Effector memory CD4-positive, alpha-beta T cell (primary cell): ENCODE measurements at places on chromosomes 5 and 9.

DNA sequence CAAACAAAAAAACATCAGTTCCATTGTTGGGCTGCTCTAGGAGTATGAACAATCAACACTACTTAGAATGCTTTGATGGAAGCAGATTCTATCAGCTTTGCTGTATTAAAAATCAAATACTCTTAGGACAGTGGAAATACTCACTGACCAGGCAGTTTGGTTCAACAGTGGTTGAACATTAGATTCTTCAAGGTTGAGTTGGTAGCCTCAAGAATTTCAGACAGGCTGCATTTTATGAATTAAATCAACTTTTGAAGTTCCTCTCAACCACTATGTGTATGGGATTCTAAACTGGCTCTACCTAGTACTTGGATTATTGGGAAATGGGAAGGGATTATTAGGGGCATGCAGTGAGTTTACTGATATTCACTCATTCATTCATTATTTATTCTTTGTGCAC lies 35.0 kb downstream of the ACTBL2 start:
- DNase-seq = no peak

- no peak for DNase-seq
Measured at GRCh38 chr5:90570034-90570433, 11.4 kb downstream of the ADGRV1 start.

DNA sequence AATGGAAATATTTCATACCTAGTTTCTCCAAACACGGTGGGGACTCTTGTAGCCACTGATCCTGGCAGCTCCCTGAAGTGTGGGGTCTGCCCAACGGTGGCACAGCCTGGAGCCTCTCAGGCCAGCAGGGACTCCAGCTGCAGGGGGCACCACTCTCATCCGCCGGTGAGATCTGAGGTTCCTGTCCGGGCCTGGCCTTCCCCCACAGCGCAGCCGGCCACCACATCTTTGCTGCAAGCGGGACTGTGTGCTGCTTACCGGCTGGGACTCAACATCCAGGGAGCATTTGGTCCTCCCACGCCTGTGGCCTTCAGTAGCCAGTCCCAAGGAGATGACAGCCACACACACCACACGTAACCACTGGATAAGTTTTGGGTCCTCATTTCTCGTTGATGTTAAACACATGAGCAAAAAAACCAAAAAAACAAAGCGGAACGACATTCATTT lies 7.7 kb upstream of the NKX2-5 start:
- no peak for DNase-seq

DNA sequence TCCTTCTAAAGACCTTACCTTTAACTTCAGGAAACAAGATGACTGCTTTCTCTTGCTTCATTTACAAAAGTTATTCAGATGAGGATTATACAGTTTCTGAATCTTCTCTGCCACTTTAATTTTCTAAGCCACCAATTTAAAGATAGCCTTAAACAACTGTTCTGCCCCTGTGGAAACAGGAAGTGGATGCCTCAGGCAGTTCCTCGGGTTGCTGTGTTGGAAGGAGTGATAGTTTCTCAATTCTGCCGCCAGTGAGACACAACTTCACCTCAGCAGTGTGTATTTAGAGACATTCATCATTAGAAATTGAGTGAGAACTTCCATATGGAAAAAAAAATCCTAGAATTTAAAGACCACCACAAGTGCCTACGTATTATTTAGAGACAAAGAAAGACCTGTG lies 475.1 kb upstream of the WWC1 start:
- DNase-seq = no peak

DNA sequence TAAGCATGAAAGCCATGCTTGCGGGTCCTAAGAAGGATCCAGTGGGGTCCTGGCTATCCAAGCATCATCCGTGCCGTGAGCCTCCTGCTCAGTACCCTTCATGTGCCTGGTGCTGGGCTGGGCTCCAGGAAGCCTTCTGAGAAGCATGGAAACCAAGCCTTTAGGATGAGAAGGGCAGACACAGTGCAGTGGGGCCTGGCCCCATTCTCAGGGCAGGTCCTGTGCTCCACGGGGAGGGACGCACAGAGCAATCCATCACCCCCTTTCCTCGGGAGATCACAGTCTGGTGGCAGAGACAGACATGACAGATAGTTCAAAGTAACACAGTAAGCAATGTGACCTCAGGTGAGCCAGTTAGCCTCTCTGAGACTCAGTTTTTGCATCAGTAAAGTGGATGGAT lies 76.9 kb downstream of the RGS3 start:
- no peak for DNase-seq

- no peak for DNase-seq
Measured at GRCh38 chr9:6551136-6551535, 94.4 kb downstream of the GLDC start.

- no peak for DNase-seq
Measured at GRCh38 chr9:38443181-38443580, 18.9 kb upstream of the IGFBPL1 start.

- no peak for DNase-seq
Measured at GRCh38 chr9:20271096-20271495, 351.2 kb downstream of the MLLT3 start.

GRCh38 chr9:83061036-83061435 lies 1.9 kb downstream of the RASEF start:
- no peak for DNase-seq

GRCh38 chr5:139763280-139763929 lies 32.2 kb upstream of the PSD2 start:
- no peak for DNase-seq

- no peak for DNase-seq
Measured at GRCh38 chr5:174490728-174491127, 233.7 kb upstream of the MSX2 start.

DNA sequence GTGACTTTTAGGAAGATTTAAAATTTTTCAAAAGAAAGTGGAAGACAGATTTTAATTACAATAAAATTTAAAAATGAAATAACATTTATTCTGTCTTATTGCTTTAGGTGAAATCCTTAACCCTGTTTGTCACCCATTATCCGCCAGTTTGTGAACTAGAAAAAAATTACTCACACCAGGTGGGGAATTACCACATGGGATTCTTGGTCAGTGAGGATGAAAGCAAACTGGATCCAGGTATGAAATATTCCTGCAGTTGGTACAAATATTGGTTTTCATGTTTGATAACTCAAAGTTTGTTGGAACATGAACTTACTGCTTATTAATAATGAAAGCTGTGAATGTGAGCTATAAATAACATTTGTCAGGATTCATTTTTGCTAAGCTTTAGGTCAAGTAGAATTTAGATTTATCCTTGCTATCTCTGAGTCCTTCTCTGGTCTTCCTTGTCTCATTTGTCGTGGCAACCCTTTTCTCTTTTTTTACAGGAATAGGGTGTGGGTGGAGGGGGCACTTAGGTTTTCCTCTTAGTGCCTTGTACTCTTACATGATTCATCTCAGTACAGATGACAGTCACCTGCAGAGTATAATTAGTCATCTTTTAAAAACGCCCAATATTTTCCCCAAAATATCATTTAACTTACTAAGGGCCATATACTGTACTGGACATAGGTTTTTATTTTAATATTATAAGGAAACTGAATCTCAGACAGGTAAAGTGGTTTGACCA lies 95.3 kb upstream of the RASGRF2 start:
- DNase-seq = no peak

GRCh38 chr9:91248707-91249106 lies 113.0 kb downstream of the AUH start:
- DNase-seq = no peak

DNA sequence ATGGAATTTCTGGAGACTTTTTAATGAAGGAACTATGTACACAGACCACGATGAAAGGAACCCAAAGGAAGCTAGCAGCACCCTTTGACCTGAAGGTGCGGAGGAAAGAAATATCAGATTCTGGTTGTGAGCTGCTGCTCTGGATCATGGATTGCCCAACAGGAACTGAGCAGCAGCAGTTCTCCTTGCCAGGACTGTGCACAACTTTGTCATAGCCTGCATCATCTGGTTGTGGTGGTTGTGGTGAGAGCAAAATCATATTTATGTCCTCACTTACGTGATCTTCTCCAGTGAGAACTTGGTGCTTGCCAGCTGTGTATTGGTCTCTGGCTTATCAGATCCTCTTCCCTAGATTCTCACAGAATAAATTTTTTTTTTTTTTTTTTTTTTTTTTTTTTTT lies 70.7 kb upstream of the LPAR1 start:
- no peak for DNase-seq

GRCh38 chr9:127878001-127878651 lies 651 bp upstream of the AK1 start:
- no peak for DNase-seq

GRCh38 chr5:6744841-6745705 lies 31.8 kb downstream of the TENT4A start:
- no peak for DNase-seq

DNA sequence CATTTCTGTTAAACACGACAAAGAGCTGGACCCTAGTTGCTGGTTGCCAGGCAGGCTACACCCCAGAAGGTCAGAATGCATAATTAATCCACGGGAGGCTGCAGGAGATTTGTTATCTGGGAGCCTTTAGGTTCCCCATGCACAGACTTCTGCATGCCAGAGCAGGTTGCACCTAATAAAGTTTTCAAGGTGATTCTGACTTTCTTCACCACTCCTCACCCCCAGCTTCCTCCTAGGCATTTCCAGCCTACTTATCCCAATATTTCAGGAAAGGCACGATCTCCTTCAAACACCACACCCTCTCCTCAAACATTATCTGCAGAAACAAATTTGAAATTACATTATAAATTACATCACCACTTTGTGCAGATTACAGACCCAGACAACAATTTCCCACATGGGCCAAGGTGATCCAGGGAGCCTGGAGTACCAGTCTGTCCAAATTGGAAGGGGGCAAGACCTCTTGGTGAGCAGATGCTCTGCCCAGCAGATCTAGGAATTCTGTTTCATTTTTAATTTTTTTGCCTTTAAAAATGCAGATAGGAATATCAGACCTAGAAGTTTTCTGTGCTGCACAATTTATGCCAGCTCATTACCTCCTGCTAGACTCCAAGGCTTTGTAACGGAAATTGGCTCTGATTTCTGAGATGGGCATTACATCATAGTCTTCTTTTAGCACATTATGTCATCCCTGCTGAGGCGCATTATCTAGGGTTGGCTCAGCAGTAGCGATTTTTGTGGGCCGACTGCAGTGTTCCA lies 363.4 kb upstream of the SLC30A5 start:
- DNase-seq = no peak

DNA sequence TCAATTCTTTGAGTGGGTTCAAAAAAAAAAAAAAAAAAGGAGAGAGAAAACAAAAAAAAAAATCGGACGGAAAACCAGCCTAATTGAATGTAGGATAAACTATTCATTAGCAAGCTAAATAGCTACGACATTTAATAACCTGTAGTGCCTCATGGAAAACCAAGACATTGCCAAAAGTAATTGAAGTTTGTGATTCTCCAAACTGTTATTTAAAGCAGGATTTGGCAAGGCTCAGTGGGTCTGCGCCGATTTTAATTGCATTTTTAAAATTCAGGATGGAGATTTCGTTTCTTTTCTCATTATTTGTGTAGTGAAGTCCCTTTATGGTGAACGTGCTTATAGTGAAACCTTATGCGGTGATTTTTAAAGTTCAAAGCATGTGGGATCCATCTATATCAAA lies 127.2 kb upstream of the NFIB start:
- no peak for DNase-seq

GRCh38 chr5:56229111-56229510 lies 4.0 kb downstream of the ANKRD55 start:
- DNase-seq = no peak

DNA sequence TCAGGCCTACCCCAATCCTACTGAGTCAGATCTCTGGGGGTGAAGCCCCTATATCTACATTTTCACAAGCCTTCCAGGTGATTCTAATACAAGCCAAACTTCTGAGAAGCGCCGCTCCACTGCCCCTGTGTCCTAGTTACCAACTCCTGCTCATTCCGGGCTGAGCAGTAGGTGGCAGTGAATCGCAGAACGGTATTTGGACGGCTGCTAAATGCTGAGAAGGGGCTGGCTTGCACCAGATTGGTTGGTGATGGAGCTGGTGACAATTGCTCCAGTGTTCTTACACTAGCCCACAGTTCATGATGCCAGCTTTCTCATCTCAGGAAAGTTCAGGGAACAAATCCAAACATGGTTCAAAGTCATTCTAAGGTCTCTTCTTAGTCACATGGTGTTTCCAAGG lies 31.1 kb upstream of the FGF1 start:
- DNase-seq = no peak

DNA sequence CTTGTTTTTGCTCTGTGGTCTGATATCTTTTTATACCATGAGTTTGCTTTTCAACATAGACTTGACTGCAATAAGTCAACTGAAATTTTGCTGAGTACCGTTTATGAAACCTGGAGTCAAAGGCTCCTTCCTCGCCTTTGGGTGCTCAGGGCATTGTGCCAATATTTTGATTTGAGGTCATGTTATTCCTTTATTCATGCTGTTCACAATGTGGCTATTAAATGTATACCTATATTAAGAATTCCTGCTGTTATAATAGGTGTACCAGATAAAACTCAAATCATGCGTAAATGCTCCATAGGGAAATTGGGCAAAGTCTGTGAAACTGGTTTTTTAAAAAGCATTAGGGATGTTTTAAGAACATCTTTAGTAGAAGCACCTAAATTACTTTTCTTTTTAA lies 334.0 kb upstream of the NUDT12 start:
- DNase-seq = no peak

DNA sequence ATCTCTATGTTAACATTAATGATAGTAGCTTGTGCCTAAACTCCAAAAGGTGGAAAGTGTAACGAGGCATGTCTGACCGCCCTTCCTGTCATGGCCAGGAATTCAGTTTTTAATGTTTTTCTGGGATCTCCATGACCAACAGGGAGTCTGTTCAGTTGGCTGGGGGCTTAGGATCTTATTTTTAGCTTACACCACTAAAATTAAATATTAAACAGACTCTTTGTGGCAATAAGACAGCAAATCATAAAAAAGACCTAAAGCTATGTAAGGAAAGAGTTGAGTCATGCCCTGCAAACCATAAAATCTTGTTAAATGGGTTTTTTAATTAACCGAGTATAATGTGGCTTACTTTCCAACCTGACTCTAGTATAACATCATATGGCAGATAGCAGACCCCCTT lies 247.8 kb downstream of the DIRAS2 start:
- no peak for DNase-seq

DNA sequence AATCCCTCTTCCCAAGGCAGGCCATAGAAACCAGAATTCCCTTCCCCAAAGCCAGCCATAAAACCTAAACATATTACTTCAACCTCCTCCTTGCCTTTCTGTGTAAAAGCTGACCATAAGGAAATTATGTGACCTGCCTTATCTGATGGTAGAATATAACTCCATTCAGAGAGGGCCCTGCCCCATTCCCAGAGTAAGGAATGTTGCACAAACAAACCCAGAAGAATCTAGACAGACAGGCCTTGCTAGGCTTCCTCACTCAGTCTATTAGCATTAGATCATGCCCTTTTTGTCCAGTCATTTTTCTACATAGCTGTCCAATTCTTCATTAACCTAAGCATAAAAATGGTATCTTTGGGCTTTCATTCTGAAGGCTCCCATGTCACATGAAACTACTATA lies 17.8 kb upstream of the IFNB1 start:
- no peak for DNase-seq

DNA sequence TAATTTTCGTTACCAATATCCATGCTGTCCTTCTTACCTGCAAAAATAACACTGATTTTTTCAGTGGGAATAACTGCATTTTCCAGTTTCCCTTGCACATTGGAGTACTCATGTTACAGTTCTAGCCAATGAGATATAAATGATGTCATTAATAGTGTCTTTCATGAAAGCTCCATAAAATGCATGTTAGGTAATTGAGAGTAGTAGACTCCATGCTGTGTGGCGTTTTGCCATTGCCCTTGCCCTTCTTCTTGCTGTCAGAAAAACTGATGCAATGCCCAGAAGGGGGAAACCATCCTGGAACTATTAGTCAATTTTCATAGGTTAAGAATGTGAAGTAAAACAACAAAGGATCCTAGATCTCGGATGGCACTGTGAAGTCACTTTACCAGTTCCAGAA lies 1765.3 kb downstream of the EFNA5 start:
- DNase-seq = no peak
